ENCODE measurements at places on chromosomes 5 and 9. TPM values are rescaled to one million over a fixed set of nuclear protein-coding genes. Genes with fewer than 3 reads are reported as not detected.

Gene CARTPT
- total RNA-seq: 18.2 TPM

Gene AJM1
- 13.1 TPM for total RNA-seq

Gene PRUNE2
- 17.2 TPM for total RNA-seq

Gene EPB41L4A
- total RNA-seq: 9.0 TPM

Gene TTC39B
- 5.7 TPM for total RNA-seq

Gene CDKN2B
- total RNA-seq: 17.3 TPM

Gene SLC45A2
- total RNA-seq: 0.93 TPM

Gene SLC4A9
- 0.81 TPM for total RNA-seq

Gene C1QTNF3
- total RNA-seq: 14.1 TPM

- no peak overlapping the region for H3K27ac ChIP-seq
- H3K4me3 ChIP-seq: no peak overlapping the region
- DNase-seq: no peak
- no peaks in the 10 kb centered on the region for H3K27me3 ChIP-seq
- no peaks in the 10 kb centered on the region for H3K4me1 ChIP-seq
- H3K36me3 ChIP-seq: no peaks in the 10 kb centered on the region
Observed at GRCh38 chr5:27020973-27021372, 17.4 kb downstream of the CDH9 start.

- DNase-seq: no peak
- H3K27ac ChIP-seq: no peak overlapping the region
- H3K36me3 ChIP-seq: no peaks in the 10 kb centered on the region
Observed at GRCh38 chr9:87796196-87796595, 70.3 kb downstream of the CTSL start.

GRCh38 chr9:26310294-26310693, 582.3 kb downstream of the CAAP1 start:
- DNase-seq: no peak
- no peak overlapping the region for H3K4me3 ChIP-seq
- no peaks in the 10 kb centered on the region for H3K36me3 ChIP-seq
- H3K27ac ChIP-seq: no peak overlapping the region

DNA sequence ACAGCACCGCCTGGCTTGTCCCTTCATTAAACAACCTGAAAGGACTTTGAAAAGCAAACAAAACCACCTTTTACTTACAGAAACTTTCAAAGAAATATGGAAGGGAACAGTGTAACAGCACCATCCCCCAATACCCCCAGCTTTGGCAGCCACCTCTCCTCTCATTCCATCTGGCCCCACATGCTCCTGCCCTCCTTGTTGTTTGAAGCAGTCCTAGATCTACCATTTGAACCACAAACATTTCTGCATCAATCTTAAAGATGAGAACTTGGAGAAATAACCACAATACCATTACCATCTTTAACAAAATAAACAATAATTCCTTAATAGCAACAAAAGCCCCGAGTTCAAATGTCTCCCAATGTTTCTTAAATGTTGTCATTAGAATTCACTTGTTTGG, 17.8 kb upstream of the COL15A1 start:
- no peak overlapping the region for H3K4me3 ChIP-seq
- no peaks in the 10 kb centered on the region for H3K36me3 ChIP-seq
- no peak for DNase-seq
- no peaks in the 10 kb centered on the region for H3K27me3 ChIP-seq

- DNase-seq: no peak
- no peaks in the 10 kb centered on the region for H3K27me3 ChIP-seq
- H3K4me3 ChIP-seq: no peak overlapping the region
- no peaks in the 10 kb centered on the region for H3K36me3 ChIP-seq
- H3K27ac ChIP-seq: no peak overlapping the region
- peaks cover 8% of the 10 kb centered on the region for H3K4me1 ChIP-seq
Observed at GRCh38 chr5:96930058-96930457, 5.8 kb upstream of the LNPEP start.

DNA sequence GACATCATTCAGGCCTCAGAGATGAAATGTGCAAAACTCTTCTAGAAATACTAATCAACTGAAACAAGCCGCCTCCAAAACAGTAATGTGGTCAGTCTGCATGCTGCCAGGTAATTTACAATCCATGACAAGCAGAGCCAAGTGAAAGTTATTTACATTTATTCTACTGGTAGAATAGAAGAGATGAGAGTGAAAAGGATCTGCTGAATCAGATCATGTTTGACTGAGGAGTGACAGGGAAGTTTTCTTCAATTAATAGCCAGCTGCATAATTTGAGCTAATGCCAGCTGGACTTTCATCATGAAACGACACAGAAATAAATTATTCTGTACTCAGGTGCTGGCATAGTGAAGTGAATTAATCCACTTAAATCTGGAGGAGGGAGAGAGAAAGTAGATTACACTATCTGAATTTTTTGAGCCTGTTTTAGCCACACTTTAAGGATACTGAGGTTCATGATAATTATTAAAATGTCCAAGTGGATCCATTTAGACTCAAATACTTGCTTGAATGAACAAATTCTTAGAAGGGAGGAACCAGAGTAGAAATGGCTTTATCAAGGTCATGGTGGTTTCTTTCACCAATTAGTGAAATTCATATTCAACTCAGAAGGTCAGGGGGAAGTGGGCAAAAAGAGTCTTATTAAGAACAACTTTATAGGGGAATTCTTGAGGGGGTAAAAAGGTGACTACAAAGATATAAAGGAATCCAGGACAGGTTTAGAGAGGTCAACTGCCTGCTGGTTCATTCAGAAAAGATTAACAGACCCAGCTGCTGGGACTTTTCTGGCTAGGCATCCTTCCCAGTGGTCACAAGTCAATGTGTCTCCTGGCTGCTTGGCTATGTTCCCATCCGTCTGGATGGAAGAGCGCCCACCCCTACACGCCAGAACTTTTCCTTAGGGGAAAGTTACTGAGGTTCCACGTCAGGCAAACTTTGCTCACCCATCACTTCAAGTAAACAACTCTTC, 350.4 kb downstream of the PDE4D start:
- no peak overlapping the region for H3K27ac ChIP-seq
- peak; percentile 29 for DNase-seq
- H3K27me3 ChIP-seq: no peaks in the 10 kb centered on the region
- H3K4me1 ChIP-seq: no peaks in the 10 kb centered on the region
- H3K36me3 ChIP-seq: no peaks in the 10 kb centered on the region

GRCh38 chr9:92402360-92402759, 2.0 kb downstream of the OGN start:
- peak overlapping the region; percentile 7 for H3K27ac ChIP-seq
- H3K27me3 ChIP-seq: no peaks in the 10 kb centered on the region
- no peak overlapping the region for H3K4me3 ChIP-seq
- H3K36me3 ChIP-seq: no peaks in the 10 kb centered on the region
- H3K4me1 ChIP-seq: peaks cover 9% of the 10 kb centered on the region

- DNase-seq: peak; percentile 43
- no peaks in the 10 kb centered on the region for H3K36me3 ChIP-seq
- no peak overlapping the region for H3K4me3 ChIP-seq
- H3K4me1 ChIP-seq: peaks cover 42% of the 10 kb centered on the region
- H3K27me3 ChIP-seq: no peaks in the 10 kb centered on the region
Observed at GRCh38 chr5:78649861-78650496, 1.4 kb upstream of the LHFPL2 start.

- H3K27ac ChIP-seq: no peak overlapping the region
- DNase-seq: no peak
- no peaks in the 10 kb centered on the region for H3K36me3 ChIP-seq
Observed at GRCh38 chr9:127081250-127082185, 40.9 kb downstream of the ANGPTL2 start.

DNA sequence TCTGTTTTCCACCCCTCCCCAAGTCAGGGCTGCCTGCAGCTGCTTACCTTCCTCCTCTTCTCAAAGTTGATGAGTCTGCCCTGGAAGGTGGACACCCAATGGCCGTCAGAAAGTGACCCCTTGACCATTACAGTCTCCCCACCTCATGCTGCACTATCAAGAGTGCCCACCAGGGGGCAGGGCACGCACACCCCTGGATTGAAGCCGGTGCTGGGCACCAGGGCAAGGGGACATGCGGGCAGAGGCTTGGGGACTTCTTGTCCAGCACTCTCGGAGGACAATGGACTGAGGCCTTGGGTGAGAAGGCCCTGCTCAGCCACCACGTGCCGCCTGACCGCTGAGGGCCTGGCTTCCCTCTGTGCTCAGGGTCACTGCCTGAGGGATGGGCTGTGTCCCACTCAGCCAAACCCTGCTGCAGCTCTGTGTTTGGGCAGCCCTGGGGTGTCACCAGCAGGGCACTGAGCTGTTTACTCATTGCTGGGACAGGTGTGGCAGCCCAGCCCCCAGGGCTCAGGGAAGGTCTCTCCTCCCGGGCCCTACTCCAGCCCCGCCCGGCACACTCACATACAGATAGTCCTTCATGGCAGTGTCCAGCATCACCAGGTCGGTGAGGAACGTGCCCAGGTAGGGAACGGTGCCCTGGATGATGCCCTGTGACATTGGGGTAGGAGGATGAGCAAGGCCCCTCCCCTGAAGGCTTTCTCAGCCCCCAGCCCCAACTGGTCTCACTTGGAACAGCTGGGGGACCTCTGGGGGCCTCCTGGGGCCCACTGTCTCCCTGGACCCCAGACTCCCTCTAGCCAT, 17.7 kb downstream of the RALGDS start:
- H3K4me1 ChIP-seq: no peaks in the 10 kb centered on the region
- no peaks in the 10 kb centered on the region for H3K36me3 ChIP-seq
- no peak overlapping the region for H3K27ac ChIP-seq
- H3K4me3 ChIP-seq: no peak overlapping the region

- no peak overlapping the region for H3K4me3 ChIP-seq
- peaks cover 13% of the 10 kb centered on the region for H3K4me1 ChIP-seq
- no peaks in the 10 kb centered on the region for H3K27me3 ChIP-seq
- no peak overlapping the region for H3K27ac ChIP-seq
- DNase-seq: no peak
Observed at GRCh38 chr5:78287833-78288232, 6.7 kb downstream of the AP3B1 start.

GRCh38 chr9:128081056-128081455, 13.0 kb downstream of the SLC25A25 start:
- H3K36me3 ChIP-seq: no peaks in the 10 kb centered on the region
- H3K4me3 ChIP-seq: no peak overlapping the region
- H3K4me1 ChIP-seq: peaks cover 37% of the 10 kb centered on the region
- peak overlapping the region; percentile 40 for H3K27ac ChIP-seq
- peak; percentile 74 for DNase-seq
- H3K27me3 ChIP-seq: no peaks in the 10 kb centered on the region

Measured in testis (tissue), 5 donors.